ENCODE measurements at places on chromosomes 16 and 17.

- no peak for DNase-seq
These were observed 6.4 kb downstream of the DNASE1L2 start for GRCh38 chr16:2242598-2242997.

GRCh38 chr16:79601931-79602627 is 1.5 kb upstream of the MAF start:
- DNase-seq = peak; percentile 72

- peak; percentile 57 for DNase-seq
These were observed at the start of gene PIK3R5 for GRCh38 chr17:8965394-8966168. TSS of gene PIK3R5 (minus strand) at chr17:8965707. CDS start at chr17:8911494, 54,213 bp downstream.

- no peak for DNase-seq
These were observed 6.7 kb downstream of the DRG2 start for GRCh38 chr17:18094409-18094807.

DNA sequence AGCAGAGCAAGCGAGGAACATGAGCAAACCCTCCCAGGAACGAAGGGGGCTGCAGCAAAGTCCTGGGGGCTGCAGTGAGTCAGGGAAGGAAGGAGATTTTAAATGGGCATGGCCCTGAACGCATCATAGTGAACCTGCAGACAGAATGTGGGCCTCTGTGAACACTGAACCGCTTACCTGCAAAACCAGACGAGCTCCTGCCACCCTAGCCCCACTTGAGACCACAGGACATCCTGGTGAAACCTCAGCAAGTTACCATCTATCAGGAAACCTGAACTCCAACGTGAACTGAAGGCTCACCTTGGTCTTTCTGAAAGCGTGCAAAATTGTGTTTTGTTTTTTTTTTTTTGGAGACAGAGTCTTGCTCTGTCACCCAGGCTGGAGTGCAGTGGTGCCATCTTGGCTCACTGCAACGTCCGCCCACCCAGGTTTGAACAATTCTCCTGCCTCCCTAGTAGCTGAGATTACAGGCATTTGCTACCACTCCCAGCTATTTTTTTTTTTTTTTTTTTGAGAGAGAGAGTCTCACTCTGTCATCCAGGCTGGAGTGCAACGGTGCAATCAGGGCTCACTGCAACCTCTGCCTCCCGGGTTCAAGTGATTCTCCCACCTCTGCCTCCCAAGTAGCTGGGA is 30.8 kb downstream of the FANCA start:
- peak; percentile 18 for DNase-seq

GRCh38 chr16:80725566-80726162 is 78.7 kb downstream of the CDYL2 start:
- DNase-seq = no peak

GRCh38 chr16:88617268-88618031 is 20.9 kb upstream of the IL17C start:
- DNase-seq = no peak
